D341Med (cell line): ENCODE measurements at places on chromosomes 2 and 18.
A peak's percentile ranks its signal among the peaks of the same experiment; 100 is the strongest.

- DNase-seq: no peak
Measured at GRCh38 chr2:96903318-96903717, 33.4 kb upstream of the SEMA4C start.

DNA sequence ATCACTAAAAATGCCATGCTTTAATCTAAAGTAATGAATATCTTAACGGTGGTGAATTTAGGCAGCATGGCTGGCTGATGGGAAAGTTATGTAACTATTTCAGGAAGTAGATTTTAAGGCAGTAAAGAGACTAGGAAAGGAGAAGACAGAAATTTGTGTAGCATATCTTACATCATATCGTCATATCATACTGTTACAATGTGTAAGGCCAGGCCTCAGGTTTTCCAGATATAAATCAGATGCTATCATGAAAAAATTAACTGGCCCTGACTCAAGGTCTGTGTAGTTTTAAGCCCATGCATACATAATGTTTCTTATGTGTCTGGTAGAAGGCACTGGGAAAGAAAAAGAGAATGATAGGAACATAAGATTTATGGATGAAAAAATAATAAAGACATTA, 8.9 kb upstream of the FAP start:
- no peak for DNase-seq

GRCh38 chr2:44748-45341, 1.5 kb downstream of the FAM110C start:
- no peak for DNase-seq

DNA sequence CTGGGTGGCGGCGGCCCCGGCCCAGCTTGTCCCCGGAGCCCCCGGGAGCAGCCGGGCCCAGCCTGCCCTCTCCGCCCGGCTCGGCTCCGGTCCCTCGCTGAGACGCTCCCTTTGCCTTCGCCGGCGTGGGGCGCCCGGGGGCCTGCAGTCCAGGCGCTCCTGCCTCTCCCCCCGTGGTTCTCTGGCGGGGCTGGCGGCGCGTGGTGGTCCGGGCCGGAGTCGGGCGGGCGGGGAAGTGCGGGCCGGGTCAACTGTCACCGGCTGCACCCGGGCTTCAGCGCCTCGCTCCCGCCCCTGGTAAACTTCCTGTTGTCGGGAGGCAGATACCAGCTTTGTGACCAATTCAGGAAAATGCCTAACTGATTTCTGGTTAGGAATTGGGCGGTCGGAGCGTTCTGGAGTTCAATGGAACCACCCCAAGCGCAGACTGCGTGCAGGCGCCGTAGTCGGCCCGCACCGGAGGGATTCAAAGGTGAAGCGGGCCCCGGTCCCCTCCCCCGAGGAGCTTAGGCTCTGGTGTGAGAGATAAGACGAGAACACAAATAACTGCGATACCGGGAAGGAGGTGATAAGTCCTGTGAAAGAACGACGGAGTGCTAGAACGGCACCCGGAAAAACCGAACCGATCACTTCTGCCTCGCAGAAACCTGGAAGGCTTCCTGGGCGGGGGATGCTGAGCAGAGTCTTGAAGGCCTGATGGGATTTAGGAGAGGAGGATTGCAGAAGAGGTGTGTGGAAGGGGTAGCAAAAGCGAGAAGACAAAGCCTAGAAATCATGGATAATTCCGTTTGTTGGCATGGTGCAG, 891 bp downstream of the CAB39 start:
- peak; percentile 59 for DNase-seq

DNA sequence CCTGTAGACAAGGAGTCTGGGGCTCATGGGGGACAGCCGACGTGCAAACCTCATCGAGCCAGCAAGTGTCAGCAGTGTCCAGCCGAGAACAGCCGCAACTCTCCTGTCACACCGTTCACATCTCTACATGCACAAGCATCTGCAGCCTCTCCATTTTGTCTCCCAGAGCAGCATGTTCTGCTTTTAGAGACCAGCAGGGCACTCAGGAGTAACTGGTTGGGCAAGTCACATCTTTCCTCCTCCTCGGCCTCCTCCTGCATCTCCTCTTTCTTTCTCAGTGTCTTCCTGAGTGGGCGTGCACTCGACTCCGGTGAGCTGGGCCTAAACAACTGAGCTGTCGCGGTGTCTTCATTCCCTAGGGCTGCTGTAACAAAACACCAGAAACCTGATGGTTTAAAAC, 249.9 kb downstream of the SH3BP4 start:
- no peak for DNase-seq

- no peak for DNase-seq
Measured at GRCh38 chr2:100350661-100351185, 28.4 kb upstream of the LONRF2 start.

DNA sequence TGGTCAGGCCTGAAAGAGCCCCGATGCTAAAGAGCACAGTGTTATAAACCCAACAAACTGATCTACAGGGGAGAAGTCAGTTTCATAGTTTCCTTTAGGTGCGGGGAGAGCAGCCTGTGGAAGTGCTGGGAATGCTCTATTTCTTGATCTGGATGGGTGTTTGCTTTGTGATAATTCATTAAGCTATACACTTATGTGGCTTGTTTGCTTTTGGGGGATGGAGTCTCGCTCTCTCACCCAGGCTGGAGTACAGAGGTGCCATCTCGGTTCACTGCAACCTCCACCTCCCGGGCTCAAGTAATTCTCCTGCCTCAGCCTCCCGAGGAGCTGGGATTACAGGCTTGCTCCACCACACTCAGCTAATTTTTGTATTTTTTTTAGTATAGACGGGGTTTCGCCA, 30.1 kb upstream of the CEP68 start:
- DNase-seq: no peak

GRCh38 chr2:551621-552020, 125.6 kb downstream of the TMEM18 start:
- no peak for DNase-seq

- no peak for DNase-seq
Measured at GRCh38 chr18:11512096-11513025, 97.0 kb upstream of the SLC35G4 start.

- no peak for DNase-seq
Measured at GRCh38 chr2:95004711-95005110, 20.8 kb upstream of the MAL start.

- no peak for DNase-seq
Measured at GRCh38 chr2:71906357-71906973, 241.2 kb downstream of the CYP26B1 start.

DNA sequence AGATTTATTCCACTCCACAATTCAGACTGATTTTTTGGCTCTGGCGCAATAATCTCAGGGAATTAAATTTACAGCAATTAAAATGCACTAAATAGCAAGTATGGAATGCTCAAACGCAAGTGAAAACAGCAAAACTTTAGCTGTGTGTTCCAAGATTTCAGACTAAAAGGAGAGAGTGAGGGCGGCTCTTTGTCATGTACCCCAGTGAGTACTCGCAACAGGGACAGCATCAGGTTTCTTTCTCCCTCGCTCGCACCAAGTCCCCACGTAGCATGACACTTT, 1.1 kb downstream of the ROCK2 start:
- no peak for DNase-seq

GRCh38 chr2:144571770-144572169, 51.9 kb upstream of the ZEB2 start:
- DNase-seq: no peak

DNA sequence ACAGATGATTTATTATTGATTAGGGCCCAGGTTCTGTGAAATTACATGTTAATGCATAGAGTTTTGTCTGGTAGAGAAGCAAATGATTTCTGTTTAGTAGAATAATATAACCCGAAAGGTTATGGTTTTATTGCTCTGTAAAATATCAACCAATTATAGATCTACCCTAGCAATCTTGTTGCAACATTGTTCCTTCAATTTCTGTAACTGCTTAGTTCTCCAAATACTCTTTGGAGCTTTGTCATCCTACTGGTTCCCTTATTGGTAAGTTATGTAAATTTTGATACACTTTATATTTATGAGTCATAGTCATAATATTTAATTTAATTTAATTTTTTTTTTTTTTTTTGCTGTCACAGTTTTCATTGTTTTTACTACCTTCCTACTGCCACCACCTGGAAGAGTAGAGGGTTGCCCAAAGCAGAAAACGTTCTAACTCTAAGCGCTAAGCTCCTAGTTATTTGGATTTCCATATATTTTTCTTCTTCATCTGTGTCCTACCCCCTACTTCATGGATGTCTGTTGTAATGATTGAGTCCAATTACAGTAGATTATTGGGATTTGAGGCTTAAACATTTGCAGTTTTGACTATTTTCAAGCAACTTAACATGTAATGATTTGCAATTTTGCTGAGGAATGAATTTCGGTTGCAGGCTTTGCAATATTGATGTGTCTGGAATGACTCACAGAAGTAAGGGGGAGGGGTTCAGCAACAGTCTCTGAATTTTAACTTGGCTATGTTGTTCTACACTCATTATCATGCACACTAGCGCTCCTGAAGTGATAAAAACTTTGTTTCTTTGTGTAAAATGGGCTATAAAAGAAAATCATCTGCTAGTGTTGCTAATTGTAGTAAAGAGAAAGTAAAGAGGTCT, 51.1 kb downstream of the NABP1 start:
- DNase-seq: no peak

DNA sequence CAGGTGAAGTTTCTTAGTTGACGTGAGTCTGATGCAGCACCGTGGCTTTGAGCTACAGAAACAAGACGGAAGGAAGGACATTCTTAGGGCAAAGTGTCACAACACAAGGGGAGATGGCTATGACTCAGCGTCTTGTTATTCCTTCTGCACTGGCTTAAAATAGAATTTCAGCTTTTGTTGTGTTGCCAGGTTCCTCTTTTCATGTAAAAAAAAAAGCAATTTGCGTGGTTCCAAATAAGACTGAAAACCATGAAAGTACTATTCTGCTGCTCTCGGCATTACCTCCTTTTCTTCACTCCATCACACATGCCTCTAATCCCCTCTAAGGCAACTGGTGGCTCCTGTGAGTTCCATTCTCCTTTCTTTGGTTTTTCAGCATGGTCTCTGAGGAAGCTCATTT, 150.1 kb downstream of the ANTXR1 start:
- no peak for DNase-seq

- no peak for DNase-seq
Measured at GRCh38 chr2:14235667-14236066, 396.9 kb upstream of the LRATD1 start.
